Fibroblast of pulmonary artery (primary cell): ENCODE measurements at places on chromosomes 6 and 20.

GRCh38 chr20:19875376-19876221 lies 117.5 kb downstream of the RIN2 start:
- no peak for DNase-seq

GRCh38 chr20:55741801-55742200 lies 263.5 kb downstream of the CBLN4 start:
- no peak for DNase-seq

DNA sequence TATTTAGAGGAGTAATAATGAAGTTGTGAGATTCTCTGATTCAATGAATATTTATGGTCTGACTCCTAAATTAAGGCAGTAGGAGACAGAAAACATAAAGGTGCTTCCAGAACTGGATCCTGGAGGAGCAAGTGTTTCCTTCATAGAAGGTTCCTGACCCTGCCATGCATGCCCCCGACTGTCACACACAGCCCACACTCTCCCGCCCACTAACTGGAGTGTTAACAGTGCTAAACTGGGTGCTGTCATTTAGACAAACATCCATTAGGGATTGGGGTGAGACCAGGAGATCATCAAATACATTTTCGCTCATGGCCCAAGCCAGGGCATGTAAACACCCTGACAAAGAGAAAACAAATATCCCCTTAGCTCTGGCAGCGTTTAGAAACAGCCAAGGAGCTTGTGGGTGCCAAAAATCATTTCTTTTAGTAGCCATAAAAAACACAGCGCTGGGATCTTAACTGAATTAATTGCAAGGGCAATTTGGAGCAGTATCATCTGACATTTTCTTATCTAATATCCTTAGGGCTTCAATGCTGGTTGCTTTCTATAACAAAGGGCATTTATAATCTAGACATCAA lies 46.8 kb downstream of the INSM1 start:
- DNase-seq = no peak

DNA sequence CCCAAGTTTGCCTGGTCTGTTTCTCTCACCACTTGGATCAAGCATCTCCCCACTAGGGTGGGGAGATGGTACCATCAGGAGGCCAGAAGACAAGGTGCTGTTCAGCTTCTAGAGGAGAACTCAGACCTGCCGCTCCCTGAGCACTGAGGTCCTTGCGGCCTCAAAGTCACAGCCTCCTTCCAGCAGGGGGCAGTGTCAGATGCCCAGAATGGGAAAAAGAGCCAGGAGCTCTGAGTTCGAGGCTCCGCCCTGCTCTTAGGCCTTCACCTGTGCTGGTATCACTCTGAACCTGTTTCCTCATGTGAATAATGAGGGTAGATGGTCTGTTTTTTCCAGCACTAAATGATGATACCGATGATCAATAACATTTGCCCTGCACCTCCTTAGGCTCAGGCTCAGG lies 68.7 kb downstream of the TOX2 start:
- no peak for DNase-seq

DNA sequence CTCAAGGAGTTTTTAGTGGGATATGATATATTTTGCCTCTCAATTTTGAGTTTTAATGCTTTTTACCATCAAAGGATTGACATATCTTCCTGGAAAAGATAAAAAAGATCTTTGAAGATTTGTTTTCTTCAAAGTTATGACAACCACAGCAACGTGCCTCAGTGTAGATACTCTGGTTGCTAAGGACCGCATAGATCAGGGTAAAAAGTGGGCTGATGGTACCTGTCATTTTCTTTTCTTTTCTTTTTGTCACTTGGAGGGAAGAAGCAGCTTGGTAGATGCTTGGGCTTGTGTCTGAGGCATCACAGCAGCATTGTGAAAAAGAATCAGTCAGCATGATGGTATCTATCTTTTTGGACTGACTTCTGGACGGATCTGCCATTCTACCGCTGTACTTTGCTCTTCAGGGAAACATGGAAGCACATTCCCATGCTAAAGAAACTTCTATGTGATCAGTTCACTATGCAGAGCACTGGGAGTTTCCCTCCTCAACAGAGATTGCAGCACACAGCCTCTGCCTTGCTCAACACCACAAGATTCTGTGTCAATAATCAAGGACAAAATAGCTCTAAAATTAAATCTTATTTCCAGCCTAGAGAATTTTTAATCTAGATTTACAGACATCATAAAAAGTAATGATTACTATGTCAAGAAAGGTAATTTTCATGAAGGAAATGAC lies 54.8 kb upstream of the SGK1 start:
- peak; percentile 89 for DNase-seq
